ENCODE measurements at places on chromosomes 6 and 20.

DNA sequence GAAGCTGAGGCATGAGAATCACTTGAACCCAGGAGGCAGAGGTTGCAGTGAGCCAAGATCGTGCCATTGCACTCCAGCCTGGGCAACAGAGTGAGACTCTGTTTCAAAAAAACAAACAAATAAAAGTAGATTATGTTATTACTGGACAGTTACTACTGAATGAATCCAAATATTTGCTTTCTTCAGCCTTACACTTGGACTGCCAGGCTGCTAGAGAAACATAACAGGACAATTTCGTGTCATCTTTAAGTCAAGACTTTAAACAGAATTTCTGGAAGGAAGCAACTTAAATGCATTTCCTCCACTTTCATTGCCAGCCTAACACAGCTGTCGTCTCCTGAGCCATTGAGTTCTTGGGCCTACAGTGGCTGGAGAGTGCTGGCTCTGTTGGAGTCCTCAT, 42.0 kb upstream of the PRIM2 start:
- no peak for DNase-seq

- DNase-seq, result no peak
Measured at GRCh38 chr6:120965814-120966213, 368.5 kb downstream of the TBC1D32 start.

DNA sequence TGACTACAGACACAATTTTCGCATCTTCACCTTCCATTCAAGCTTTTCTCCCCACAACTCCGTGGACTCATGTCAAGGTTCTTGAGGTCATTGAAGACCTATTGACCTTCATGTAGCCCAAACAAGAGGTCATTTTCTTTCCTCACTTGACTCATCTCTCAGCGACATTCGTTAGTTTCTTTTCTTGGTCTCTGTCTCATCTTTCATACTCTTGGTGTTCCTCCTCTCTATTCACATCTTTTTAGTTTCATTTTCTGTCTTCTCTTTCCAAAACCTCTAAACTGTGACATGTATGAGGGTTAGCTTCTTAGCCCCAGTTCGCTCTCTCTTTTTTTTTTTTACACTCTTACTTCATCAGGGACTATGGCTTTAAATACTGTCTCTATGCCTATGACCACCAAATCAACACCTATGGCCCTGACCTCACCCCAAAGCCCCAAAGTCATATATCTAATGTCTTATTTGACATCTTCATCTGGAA, 128.6 kb upstream of the BACH2 start:
- no peak for DNase-seq

- no peak for DNase-seq
Measured at GRCh38 chr6:155240905-155241600, 22.8 kb upstream of the CLDN20 start.

- DNase-seq, result no peak
Measured at GRCh38 chr6:117477988-117478852, 4.3 kb upstream of the DCBLD1 start.

- DNase-seq, result no peak
Measured at GRCh38 chr6:100121854-100122609, 128.0 kb upstream of the MCHR2 start.

DNA sequence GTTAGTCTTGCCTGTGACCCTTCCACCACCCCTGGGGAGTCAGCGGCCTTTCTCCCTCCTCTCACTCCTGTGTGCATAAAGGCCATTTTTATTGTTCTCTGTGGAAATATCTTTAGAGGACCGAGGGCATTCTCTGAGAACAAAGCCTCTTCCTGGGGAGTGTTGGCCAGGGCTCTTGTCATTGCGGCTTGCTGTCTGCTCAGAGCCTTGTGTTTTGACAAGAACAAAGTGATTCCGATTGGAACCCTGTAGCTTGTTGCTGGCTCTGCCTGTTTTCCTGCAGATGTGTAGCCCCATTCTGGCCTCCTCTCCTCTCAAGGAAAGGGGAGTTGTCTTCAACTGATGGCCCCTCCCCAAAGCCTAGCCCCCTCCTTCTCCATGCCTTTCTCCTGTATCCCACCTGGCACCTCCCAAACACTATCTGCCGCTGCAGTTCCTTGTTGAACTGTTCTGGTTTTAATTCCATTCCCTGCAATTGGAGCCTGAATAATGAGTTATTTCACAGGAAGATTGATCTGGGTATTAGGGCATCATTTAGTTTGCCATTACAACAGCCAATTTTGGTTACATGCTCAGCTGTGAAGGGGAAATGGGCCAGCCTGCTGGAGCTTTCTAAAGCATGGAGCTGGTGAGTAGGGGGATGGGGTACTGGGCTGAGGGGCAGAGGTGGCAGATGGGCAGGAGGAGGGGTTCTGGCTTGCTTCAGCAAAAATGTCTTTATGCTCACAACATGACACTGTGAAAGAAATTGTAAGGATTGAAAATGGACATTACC, 252.5 kb downstream of the LRFN2 start:
- no peak for DNase-seq

Measured in smooth muscle cell of the brain vasculature (primary cell).